ENCODE measurements at places on chromosomes 1 and 21. TPM values are rescaled to one million over a fixed set of nuclear protein-coding genes. Genes with fewer than 3 reads are reported as not detected.

The BEST4 gene
- under 0.01 TPM for total RNA-seq

The TRIM62 gene
- 1.7 TPM for total RNA-seq

The CBR3 gene
- total RNA-seq, result 3.0 TPM

The TRIM67 gene
- not detected for total RNA-seq

The S100A7 gene
- not detected for total RNA-seq

The FCMR gene
- 0.25 TPM for total RNA-seq

The PDXK gene
- 35.5 TPM for total RNA-seq

The PTGFRN gene
- total RNA-seq, result 238 TPM

The ERVH48-1 gene
- total RNA-seq, result not detected

The STUM gene
- 0.25 TPM for total RNA-seq

The LCE2C gene
- total RNA-seq, result not detected

The DEPDC1 gene
- total RNA-seq, result 4.6 TPM

The HPCA gene
- not detected for total RNA-seq

The NBPF11 gene
- 2.7 TPM for total RNA-seq

The PPIAL4G gene
- not detected for total RNA-seq

The HES5 gene
- 0.13 TPM for total RNA-seq

The UTS2 gene
- total RNA-seq, result not detected

The OR2T34 gene
- total RNA-seq, result not detected

The RGS8 gene
- total RNA-seq, result not detected

The LCE1C gene
- total RNA-seq, result not detected

The RAP1GAP gene
- total RNA-seq, result not detected

The SLC6A17 gene
- total RNA-seq, result 2.4 TPM

The ATP6V1G3 gene
- total RNA-seq, result 0.25 TPM

The RIIAD1 gene
- not detected for total RNA-seq

The SLC35F3 gene
- not detected for total RNA-seq

The EPHA10 gene
- total RNA-seq, result under 0.01 TPM

The SPATA45 gene
- total RNA-seq, result not detected

The CATSPERE gene
- total RNA-seq, result 0.39 TPM

The CAMK2N1 gene
- total RNA-seq, result 0.76 TPM

The PRDM16 gene
- not detected for total RNA-seq

The PRELP gene
- total RNA-seq, result not detected

The WDR64 gene
- total RNA-seq, result not detected

The HTR6 gene
- total RNA-seq, result 0.13 TPM

The NECTIN4 gene
- under 0.01 TPM for total RNA-seq

The PIGV gene
- total RNA-seq, result 7.2 TPM

The AGT gene
- total RNA-seq, result not detected

The PDC gene
- total RNA-seq, result not detected

The SLC6A9 gene
- total RNA-seq, result 0.13 TPM

The ROR1 gene
- total RNA-seq, result 0.26 TPM

The RCSD1 gene
- 21.4 TPM for total RNA-seq

The CD160 gene
- not detected for total RNA-seq

The LAPTM5 gene
- total RNA-seq, result 28.6 TPM

The CELSR2 gene
- total RNA-seq, result 0.51 TPM

The SPRR4 gene
- total RNA-seq, result not detected

The KRTAP10-3 gene
- not detected for total RNA-seq

The PER3 gene
- total RNA-seq, result 2.1 TPM
